ENCODE measurements at places on chromosomes 5 and 9.

DNA sequence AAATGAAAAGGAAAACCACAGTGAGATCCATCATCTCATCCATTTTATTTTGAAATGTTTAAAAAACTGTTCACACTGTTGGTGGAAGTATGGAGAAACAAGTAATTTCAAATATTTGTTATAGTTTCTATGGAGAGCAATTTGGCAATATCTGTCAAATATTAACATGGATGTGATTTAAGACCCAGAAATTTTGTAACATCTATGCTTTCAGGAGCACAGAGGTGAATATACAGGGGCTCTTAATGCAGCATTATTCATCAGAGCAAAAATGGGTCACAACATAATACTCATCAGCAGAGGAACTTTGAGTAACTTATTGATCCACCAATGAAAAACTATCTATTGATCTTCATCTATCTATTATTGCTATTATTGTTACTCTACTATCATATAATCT is 31.4 kb upstream of the SPATA31C2 start:
- DNase-seq: no peak

GRCh38 chr9:8961186-8961851 is 1161.7 kb upstream of the DMAC1 start:
- no peak for DNase-seq

GRCh38 chr5:36777105-36777757 is 99.3 kb upstream of the NIPBL start:
- no peak for DNase-seq

DNA sequence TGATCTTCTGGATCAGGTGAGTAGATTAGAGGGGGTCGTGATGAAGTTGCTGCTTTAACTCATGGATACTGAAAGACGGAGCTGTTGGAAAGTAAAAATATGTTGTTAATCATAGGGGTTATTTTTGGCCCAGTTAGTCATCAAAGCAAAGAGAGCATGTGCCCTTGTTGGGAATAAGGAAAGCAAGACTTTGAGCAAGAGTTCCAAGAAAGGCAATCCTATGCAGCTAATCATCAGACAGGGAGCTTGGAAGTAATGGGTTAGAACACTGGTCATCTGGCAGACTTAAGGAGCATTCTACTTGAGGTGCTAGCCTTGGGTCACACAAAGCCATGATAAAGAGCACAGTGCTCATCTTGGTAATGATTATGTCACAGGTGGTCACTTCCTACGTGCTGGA is 18.3 kb downstream of the ASPN start:
- DNase-seq: no peak

DNA sequence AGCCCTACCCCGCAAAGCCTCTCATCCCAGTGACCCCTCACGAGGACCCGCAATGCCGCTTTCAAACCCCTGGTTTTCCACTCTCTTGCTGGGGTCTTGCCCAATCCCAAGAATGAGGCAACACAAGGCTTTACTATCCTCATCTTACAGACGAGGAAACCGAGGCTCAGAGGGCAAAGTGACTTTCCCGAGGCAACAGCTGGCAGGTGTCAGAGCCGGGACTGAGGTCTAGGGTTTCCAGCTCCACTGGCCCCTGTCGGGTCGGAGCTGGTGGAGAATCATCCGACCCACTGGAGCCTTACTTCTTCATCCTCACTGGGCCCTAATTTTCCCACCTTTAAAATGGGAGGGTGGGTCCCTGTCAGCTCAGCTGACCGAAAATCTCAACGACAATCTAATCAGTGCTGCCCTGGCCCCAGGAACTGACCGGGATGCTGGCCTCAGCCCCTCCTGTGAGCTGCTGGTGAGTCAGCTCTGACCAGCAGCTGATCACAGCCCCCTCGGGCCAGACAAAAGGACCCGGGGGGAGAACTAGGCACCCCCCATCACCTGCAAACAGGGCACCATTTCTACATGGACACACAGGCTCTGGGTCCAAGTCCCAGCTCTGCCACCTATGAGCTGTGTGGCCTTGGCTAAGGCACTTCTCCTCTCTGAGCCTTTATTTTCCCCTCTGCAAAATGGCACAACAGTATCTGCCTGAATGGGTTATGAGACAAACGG is 72.7 kb upstream of the STXBP1 start:
- no peak for DNase-seq
